ENCODE measurements at places on chromosomes 5 and 9.

DNA sequence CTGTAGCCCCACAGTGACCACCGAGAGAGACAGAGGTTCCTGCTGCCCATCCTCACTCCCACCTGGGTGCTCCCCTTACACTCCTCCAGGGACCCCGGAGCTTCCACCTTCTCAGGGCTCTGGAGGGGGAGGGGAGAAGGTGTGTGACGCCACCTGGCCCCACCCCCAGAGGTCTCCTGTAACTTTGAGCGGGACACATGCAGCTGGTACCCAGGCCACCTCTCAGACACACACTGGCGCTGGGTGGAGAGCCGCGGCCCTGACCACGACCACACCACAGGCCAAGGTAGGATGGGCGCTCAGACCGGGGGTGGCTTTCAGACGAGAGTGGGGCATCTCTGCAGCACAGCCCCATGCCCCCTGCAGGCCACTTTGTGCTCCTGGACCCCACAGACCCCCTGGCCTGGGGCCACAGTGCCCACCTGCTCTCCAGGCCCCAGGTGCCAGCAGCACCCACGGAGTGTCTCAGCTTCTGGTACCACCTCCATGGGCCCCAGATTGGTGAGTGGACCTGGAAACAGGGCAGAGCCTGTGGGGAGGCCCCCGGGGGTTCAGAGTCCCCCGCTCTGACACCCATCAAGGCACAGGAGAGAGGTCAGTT lies 4.5 kb downstream of the MAMDC4 start:
- DNase-seq, result no peak

DNA sequence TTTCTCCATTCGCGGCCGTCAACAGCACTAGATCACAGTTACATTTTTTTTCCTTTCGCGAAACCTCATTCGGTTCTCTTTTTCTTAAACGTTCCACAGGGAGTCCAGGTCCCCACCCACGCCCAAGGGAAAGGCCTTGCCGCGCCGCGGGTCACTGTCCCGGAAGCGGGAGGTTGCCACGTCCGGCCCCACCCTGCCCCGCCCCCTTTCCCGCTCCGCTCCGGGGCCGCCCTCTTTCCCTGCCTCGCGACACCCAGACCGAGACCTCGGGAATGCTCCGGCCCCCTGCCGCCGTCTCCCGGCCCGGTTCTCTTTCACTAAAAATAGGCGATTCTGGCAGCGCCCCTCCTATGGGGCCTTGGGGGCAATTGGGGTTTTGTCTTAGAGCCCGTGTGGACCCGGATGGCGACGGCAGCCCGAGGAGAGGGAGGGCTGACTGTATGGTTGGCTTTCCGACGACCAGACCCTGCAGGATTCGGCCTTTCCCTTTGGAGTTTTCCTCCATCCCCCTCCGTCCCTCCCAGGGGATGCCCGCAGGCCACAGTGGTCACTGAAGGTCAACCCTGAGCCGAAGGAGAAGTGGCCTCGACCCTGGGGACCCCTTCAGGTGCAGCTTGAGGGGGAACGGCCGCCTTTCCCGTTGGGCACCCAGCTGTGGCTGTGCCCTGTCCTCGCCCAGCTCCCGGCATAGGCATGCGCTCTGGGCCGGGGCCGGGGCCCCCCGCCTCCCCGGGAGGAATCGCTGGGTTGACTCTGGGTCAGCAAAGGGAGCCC lies 2.8 kb upstream of the RACK1 start:
- DNase-seq, result peak; percentile 92

DNA sequence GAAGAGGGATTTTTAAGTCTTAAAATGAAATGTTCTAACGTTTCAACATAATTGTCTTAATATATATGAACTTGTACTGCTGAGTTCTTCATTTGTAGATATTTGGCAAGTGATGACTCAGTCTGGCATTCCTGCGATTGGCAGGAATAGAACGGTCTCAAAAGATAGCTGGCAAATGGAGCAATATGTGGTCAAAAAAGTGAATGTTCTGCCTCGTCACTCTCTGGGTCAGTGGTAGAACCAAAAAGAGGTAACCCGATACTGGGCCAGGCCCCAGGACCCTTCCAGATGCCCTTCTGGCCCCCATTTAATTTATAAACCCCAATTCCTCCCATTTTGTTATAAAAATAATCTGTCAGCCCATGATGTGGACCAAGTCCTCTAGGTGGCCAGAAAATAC lies 39.2 kb downstream of the ZNF366 start:
- peak; percentile 46 for DNase-seq

GRCh38 chr9:128244837-128245231 lies 31.0 kb downstream of the GOLGA2 start:
- peak; percentile 96 for DNase-seq

- no peak for DNase-seq
Observed at GRCh38 chr5:32496104-32496503, 51.6 kb upstream of the ZFR start.

DNA sequence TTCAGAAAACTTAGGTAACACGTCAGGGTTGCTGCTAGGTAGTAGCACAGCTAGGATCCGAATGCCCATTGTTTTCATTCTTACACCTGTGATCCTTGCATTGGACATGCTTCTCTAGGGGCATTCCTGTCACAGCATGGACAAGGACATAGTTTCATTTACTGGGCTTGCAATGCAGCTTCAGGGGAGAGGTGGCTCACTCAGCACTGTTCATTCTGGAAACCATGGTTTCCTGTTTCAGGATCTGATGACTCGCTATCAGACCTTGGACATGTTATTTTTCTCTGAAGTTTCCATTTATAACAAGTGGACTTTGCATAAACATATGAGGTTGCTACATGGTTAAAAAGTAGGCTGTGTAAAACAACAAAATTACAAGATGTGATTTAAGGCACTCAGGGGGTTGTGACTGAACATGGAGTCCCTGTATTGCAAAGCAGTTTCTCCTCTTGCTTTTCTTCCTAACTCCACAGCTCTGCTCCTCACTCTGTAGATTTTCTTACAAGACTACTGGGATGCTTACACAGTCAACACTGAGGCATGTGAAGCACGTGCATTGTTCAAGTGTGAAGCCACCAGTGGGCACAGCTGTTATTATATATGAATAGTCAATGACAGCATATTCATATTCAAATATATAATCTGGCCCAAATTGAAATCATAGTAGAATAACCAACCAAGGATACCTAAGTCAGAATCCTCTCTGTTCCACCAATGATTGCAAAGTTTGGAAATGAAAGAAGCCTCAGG lies 66.1 kb upstream of the STK32A start:
- DNase-seq, result peak; percentile 80

- peak; percentile 46 for DNase-seq
Observed at GRCh38 chr5:167726642-167727041, 564.8 kb upstream of the WWC1 start.

- DNase-seq, result no peak
Observed at GRCh38 chr9:36971935-36972488, 62.1 kb downstream of the PAX5 start.

GRCh38 chr5:10319202-10319851 lies 11.6 kb upstream of the CMBL start:
- no peak for DNase-seq

- no peak for DNase-seq
Observed at GRCh38 chr9:19156026-19156474, 28.8 kb upstream of the PLIN2 start.

GRCh38 chr9:36878986-36879982 lies 154.8 kb downstream of the PAX5 start:
- no peak for DNase-seq

- no peak for DNase-seq
Observed at GRCh38 chr5:54285686-54286085, 24.7 kb downstream of the ARL15 start.

- no peak for DNase-seq
Observed at GRCh38 chr9:136577941-136578625, 32.2 kb upstream of the NOTCH1 start.

DNA sequence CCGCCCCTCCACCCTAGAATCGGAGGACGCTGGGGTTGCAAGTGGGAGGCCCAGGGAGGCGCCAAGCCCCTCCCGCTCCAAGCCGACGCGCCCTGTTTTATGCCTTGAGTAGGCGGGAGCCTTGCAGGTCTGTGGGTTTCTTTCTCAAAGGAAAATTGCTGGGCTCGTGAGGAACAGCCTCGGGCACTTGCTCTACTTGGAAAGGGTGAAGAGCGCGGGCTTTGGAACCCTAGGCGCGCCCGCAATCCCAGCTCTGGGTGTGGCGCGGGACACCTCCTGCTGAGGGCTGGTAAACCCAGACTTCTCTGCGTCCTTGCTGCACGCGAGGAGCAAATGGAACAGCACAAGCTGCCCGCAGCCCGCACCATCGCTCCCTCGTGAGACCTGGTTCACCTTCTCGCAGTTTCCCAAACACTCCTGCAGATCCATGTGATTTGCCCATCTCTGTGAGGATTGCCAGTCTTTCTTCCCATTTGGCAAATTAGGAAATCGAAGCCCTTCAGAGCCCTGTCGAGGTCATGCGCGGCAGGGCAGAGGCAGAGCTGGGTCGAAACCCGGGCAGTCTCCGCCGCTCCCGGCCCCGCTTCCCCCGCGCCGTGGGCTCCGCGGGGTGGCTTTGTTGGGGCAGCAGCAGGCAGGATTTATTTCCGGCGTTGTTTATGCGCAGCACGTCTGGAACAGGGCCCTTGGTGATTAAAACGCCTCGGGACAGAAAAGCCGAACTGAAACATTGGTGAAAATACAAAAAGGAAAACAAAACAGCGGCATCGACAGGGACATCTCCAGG lies 98.4 kb upstream of the CPLX2 start:
- DNase-seq, result no peak

- DNase-seq, result peak; percentile 14
Observed at GRCh38 chr5:54344653-54345052, 34.3 kb upstream of the ARL15 start.

GRCh38 chr5:159161361-159162214 lies 47.8 kb downstream of the RNF145 start:
- no peak for DNase-seq

GRCh38 chr5:95543017-95543705 lies 11.6 kb downstream of the SKIC3 start:
- no peak for DNase-seq

- DNase-seq, result no peak
Observed at GRCh38 chr9:69798744-69799143, 21.9 kb upstream of the CFAP95 start.

DNA sequence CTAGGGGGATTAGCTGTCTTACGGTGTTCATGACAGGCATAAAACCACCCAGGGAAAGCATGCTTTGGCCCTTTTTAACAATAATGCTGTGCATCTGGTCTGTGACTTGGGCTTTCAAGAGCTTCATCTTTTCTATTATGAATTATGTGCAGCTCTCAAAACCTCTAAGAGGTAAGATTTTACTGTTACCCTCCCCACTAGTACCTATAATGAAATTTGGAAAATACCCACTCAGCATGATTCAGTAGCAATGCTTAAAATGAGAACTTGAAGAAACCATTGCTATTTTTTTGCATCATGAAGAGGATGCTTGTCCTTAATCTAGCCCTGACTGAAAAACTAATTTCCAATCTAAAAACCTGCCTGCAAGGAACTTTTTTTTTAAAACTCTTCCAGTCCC lies 5.8 kb upstream of the LHFPL2 start:
- no peak for DNase-seq

- no peak for DNase-seq
Observed at GRCh38 chr9:111131211-111131610, 92.9 kb upstream of the LPAR1 start.
